ENCODE measurements at places on chromosomes 2 and 18.
A peak's percentile ranks its signal among the peaks of the same experiment; 100 is the strongest.

- DNase-seq: no peak
Measured at GRCh38 chr2:37642907-37643729, 28.3 kb downstream of the CDC42EP3 start.

DNA sequence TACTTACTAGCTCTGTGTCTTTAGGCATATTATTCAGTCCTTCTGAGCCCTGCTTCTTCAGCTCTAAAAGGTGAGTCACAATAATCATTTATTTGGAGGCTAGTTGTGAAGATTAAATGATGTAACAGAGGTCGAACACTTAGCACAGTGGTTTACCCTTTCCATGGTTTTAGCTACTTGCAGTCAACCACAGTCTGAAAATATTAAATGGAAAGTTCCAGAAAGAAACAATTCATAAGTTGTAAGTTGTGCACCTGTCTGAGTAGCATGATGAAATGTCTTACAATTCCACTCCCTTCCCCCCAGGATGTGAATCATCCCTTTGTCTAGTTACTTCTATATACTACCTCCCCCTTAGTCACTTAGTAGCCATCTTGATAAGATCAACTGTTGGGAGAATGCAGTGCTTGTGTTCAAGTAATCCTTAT, 217.6 kb upstream of the THUMPD2 start:
- DNase-seq: no peak

DNA sequence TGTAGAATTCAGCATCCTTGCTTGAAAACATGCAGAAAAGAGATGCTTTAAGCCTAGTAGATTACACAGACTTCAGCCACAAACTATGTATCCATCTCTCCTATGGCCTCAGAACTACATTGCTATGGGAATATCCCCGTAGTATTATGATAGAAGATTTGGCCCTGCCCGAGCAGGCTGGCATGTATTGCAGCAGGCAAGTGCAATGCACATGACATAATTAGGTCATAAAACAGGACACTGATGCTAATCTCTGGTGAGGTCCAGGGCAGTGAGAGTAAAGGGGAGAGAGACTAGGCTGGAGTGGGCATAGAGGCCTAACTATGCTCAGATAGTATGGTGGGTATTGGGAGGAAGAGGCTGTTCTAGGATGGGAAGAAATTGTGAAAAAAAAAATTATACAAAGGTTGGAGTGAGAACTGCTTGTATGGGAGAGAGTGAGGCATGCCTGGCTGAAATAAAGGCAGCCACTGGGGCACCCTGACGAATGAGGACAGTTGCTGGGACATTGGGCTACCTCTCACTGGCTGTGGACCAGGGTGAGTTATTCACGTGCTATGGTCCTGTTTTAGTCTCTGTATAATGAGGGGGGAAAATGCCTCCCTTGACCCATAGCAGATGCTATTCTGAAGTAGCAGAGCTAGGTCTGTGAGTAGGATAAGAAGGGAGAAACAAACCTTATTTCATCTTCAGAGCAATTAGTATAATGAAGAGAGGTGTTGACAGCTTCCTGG, 1.6 kb upstream of the PLA2R1 start:
- no peak for DNase-seq

DNA sequence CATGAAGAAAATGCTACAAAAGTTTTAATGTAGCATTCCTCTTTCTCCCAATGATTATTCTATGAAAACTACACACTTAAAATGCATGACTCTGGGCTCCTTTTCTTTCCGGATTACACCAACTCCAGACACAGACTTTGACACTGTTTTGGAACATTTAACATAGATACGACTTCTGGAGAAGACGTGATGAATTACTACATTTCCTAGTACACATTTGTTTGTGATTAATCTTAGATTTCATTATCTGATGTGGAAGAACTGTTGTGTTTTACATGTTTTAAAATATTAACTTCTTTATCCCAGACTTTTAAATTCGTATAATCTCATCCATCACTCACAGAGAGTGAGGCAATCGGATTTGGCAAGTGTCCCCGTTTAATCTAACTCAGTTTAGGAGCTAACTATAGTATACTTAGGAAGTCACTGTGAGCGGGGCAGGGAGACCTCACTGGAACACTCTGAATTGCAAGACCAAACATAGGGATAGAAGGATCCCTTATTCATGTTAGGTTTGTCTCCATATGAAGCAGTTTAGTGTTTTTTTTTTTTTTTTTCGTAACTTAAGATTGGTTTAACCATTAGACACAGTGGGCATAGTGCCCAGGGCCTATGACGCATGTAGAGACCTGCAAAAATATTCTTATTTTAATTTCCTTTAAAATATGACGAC, 66.7 kb downstream of the PDE1A start:
- no peak for DNase-seq

DNA sequence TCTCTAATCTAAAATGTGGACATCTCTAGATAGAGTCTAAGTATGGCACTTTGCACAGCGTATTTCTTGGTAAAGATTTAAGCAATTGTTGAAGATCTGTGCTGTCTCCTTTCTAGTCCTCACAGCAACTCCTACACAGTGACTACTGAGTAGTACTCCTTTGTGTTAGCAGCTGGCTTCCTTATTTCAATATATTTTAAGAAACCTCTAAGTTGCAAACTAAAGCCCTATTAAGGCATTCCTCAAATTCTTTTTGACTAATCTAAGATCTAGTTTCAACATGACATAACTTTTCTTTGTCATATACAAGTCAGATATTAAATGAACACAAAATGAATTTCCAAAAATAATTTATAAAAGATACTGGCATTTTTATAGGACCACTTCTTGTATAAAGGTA, 121.8 kb upstream of the DNAJC10 start:
- DNase-seq: no peak

DNA sequence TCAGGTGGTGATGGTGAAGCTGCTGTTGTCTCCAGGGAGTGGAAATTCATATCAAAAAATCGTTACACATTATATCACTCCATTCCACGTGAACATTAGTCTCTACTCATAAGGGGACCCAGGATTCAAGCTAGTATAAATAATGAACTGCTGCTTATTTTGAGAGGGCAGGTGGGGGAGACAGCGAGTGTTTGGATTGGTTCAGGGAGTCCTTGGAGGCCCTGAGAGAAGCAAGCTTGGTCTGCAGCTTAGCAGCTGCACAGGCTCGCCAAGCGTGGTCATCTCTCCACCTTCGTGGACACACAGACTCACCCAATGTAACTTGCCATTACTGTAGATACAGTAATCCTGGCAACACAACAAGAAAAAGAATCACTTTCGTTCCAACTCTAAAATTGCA, 177.6 kb downstream of the ZNF521 start:
- DNase-seq: no peak

GRCh38 chr2:232438951-232439757, 16.8 kb upstream of the ALPI start:
- DNase-seq: no peak

- DNase-seq: no peak
Measured at GRCh38 chr2:39506215-39506614, 69.1 kb upstream of the MAP4K3 start.

GRCh38 chr2:46171996-46172546, 125.1 kb upstream of the EPAS1 start:
- DNase-seq: no peak

GRCh38 chr2:56263876-56264275, 80.1 kb downstream of the CCDC85A start:
- DNase-seq: no peak

DNA sequence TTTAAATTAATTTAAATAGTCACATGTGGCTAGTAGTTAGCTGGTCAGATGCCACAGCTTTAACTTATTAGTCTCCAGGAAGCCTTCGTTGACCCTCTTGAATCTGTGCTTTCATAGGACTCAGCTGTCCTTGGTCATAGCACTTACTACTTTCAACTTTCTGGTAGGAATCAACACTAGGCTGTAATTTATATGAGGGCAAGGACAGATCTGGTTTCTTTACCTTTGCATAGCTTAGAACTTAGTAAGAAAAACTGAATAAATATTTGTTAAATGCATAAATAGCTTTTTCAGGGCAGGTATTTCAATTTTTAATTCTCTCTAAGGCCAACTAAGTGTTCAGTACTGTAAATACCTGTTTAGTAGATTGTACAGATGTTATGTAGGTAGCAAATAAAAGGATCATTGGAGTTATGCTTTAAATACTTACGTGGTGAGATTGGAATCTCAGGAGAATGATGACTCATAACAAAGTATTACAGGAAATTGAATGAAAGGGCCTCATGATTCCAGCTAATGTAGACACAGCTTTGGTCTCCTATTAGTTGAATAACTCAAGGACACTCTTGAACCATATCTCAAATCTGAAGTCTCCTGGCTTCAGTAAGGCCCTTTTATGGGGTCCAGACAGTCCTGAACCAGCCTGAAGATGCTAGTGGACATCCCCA, 2.6 kb downstream of the CLIP4 start:
- DNase-seq: no peak

DNA sequence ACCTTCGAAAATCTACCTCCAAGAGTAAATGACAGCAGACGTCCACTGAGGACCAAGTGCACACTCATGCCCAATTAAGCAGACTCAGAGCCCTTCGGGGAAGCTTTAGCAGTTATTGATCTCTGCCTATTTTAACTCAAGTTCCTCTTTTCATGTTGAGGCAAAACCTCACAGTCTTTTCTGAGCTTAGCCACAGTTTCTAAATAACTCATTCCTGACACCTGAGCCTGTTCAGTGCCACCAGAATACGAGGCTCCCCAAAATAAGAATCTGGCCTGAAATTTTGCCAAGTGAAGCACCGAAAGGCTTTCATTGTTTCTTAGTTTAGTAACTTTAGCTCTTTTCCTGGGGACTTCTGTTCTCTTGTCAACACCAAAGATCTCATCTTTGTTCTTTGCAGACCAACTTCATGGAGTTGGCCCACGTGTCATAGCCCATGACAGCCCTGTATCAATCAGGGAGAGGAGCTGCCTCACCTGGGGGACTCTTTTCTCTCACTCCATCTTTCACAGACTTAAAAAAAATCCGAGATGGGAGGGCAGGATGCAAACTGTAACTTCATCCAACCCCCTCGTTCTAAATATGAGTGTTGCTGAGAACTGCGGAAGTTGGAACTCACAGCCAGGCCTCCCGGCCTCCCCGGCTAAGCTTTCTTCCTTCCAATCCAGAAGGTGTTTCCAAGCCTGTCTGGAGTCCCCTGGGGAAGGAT, 22.2 kb downstream of the INPP5D start:
- no peak for DNase-seq

DNA sequence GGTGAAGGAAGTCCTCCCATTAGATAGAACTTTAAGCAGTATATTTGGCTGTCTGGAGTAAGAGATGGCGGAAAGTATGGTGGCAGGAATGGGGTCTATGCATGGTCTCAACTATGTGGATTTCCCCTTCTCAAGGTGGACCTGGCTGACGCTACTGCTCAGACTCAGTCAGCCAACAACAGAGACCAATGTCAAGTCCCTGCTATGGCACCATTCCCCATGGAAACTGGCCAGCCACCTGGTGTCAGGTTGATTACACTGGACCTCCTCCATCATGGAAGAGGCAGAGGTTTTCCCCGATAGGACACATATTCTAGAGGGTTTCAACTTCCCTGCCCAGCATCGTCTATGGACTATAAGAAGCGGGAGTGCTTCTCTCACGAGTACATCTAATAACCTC, 8.6 kb upstream of the FAHD2A start:
- no peak for DNase-seq

GRCh38 chr2:10249798-10250197, 52.9 kb upstream of the HPCAL1 start:
- no peak for DNase-seq

GRCh38 chr2:172480301-172481218, 53.2 kb downstream of the ITGA6 start:
- DNase-seq: no peak

DNA sequence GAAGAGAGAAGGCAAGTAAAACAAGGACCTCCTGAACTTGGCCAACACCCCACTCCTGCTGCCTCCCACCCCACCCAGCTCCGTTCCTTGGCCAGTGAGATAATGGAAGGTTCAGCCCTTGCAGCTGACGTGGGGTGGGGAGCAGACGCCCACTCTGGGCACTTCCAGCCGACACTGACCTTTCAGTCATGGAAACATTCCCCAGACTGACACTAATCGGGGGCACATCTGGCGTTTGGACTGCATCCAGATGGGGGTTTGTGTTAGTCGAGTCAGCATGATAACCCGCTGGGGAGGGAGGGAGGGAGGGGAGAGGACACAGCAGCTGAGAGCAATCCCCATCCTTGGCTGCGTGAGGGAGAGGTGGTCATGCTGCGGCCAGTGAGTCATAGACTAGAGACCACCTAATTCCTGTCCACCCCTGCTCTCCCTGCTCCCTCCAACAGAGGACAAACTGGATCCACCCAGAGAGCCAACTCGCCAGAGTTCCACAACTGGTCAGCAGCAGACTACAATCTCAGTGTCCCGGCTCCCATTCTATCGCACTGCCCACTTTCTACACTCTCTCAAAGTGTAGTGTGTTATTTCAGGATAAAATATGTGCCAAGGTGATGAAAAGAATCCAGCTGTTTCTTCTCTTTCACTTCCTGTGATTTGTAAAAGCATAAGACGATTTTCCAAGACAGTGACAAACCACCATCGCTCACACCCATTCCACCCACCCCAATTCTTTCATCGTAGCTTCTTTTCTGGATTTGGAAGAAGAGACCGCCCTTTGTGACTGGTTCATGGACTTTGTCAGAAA, 115.4 kb upstream of the PKDCC start:
- DNase-seq: peak; percentile 29

GRCh38 chr2:231058761-231059550, 2.3 kb downstream of the PSMD1 start:
- no peak for DNase-seq

DNA sequence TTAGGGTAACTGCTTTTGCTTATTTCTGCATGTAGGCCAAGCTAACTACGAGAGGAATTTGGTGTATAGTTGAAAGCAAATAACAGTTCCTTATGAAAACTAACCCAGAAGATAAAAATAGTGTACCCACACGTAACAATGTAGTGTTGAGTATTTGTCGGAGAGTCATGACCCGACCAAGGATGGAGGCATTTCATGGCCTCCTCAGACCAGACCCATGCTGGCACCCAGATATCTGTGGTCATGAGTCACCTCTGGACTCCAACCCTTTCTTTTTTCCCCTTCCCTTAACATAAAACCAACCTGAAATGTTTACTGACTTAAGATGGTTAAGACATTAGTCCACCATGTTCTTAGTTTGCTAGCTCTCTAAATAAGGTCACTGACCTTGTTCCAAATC, 318.7 kb downstream of the NOL4 start:
- no peak for DNase-seq

DNA sequence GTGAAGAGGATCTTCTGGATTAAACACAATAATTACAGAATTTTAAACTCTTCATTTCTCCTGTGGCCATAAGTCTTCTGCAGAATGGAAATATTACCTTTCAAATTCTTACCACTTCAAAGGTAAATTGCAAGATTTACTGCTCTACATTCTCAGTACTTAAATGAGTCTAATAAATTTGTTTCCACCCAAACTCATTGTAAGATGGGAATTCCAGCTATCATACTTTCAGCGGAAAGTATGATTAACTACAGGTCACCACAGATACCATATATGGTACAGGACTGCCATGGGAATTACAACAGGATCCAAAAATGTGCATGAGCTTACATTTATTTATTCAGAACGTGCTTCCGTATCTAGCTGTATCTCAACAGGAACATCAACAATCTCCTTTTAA, 3.1 kb downstream of the DSC3 start:
- DNase-seq: no peak

- DNase-seq: no peak
Measured at GRCh38 chr2:82657106-82657505, 1802.0 kb downstream of the SUCLG1 start.
